Peyer's patch (tissue), 4 donors: ENCODE measurements at places on chromosomes 2 and 18. TPM values are rescaled to one million over a fixed set of nuclear protein-coding genes. Genes with fewer than 3 reads are reported as not detected.

- H3K4me1 ChIP-seq = no peaks in the 10 kb centered on the region
- no peak overlapping the region for H3K4me3 ChIP-seq
- DNase-seq = no peak
- H3K27ac ChIP-seq = no peak overlapping the region
- no peaks in the 10 kb centered on the region for H3K27me3 ChIP-seq
Measured at GRCh38 chr18:46601141-46601805, 55.7 kb downstream of the LOXHD1 start.

DNA sequence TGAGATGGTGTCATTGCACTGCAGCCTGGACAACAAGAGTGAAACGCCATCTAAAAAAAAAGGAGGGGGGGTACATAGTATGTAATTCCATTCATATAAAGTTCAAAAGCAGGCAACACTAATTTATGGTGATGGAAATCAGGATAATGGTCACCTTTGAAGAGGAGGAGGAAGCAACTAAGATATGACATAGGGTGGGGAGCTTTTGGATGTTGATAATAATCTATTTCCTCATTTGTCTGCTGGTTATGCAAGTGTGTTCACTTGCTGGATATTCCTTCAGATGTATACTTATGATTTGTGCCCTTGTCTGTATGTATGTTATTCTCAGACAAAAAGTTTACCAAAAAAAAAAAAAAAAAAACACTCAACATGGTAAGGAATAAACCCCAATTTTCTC, 28.6 kb upstream of the ATIC start:
- no peak overlapping the region for H3K4me3 ChIP-seq
- H3K36me3 ChIP-seq = no peaks in the 10 kb centered on the region
- no peaks in the 10 kb centered on the region for H3K27me3 ChIP-seq
- no peak for DNase-seq

DNA sequence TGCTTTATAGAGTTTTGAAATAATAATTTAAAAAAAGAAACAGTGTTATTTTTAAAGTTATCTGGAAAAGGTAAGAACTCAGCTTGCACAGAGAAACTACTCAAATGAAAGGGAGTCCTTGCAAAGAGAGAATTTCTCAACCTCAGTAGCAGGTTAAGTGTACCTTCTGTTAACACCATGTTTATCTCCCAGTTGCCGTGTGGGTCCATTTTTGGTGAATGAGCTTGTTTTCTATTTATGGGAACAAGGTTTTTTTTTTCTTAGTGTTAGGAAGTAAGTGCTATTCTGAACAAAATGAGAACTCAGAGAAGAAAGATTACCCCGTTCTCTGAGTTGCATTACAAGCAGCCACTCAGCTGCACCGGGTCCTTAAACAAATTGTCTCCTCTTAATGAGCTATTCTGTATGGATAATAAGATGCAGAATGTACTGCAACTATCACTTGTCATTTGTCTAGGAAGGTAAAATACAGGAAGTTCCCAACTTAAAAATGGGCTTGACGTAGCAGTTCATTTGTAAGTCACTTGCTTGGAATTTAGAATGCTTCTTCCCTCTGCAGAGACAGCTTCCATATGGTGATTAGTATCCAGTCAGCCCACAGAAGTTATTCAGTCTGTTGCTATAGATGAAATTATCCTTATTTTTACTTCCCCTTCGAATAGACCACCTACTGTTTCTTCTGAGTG, 74.9 kb downstream of the LTBP1 start:
- no peaks in the 10 kb centered on the region for H3K4me1 ChIP-seq
- H3K36me3 ChIP-seq = no peaks in the 10 kb centered on the region
- H3K27ac ChIP-seq = no peak overlapping the region
- no peak for DNase-seq
- H3K27me3 ChIP-seq = no peaks in the 10 kb centered on the region

DNA sequence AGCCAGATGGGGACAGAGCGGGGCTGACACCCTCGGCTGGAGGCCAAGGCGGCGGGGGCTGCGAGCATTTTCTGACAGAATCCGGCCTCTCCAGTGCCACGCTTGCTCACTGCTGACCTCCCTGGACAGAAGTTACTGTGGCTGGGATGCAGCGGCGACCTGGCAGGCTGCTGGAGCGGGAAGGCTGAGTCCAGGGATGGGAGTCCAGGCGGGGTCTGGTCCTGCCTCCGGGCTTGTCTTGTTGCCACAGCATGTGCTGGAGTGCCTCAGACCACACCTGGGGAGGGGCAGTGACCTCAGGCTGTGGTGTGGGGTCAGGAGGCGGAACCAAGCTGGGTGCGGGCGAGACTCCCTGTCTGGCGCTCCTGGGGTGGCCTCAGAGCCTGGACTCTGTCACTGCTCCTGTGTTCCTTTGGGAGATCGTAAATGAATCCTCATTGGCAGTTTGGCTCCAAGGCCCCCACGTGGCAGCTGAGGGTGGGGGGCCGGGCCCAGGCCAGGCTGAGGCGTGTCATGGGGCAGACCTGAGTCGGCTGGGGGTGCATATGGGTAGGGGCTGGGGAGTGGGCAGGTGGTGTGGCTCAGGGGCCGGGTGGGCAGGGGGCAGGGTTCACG, 5.5 kb downstream of the BOK start:
- H3K27ac ChIP-seq = no peak overlapping the region
- H3K4me3 ChIP-seq = no peak overlapping the region
- DNase-seq = no peak
- no peaks in the 10 kb centered on the region for H3K36me3 ChIP-seq

DNA sequence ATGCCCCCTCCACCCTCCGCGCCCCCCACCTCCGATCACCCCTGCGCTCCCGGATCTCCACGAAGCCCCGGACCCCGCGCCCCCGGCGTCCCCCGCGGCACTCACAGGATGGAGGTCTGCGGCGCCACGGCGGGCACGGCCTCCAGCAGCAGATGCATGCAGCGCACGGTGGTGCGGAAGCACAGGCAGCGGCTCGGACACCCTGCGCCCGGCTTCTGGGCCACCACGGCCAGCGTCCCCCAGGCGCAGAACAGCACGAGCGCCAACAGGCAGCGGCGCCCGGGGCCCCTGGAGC, 217 bp downstream of the PXDN start:
- no peaks in the 10 kb centered on the region for H3K27me3 ChIP-seq
- peak overlapping the region; percentile 84 for H3K27ac ChIP-seq
- DNase-seq = peak; percentile 11
- no peaks in the 10 kb centered on the region for H3K4me1 ChIP-seq

DNA sequence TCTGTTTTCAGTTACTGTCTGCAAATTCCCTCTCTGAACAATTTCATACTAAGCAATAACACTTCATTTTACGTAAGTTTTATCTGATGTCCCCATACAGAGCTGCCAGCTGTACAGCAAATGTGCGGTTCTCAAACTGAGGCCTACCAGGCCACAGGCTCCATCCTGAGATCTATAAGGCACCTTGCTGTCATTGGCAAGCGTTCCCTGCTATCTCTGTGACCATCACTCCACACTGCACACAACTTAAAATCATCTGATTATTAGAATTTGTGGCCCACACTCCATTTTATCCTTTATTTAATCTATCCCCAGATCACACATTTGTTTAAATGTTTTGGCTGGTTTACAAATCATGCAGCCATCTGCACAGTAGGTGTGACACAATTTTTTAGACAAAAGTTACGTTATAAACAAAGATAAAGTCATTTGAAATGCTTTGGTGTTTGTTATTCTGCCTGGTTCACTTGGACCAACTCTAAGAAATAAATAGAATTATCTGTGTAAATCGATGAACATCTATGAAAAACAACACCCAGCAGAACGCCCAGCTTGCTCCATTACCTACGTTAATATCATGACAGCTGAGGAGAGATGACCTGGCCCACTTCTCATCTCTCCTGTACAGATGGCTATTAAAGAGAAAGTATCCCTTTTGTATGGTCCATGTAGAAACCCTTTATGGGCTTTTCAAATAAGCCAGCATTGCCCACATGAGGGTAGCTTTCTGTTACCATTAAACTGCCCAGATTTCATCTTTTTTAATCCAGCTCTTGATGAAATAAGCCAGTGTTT, 162.4 kb downstream of the ZNF521 start:
- H3K4me1 ChIP-seq = no peaks in the 10 kb centered on the region
- H3K27ac ChIP-seq = no peak overlapping the region
- H3K27me3 ChIP-seq = no peaks in the 10 kb centered on the region
- no peak overlapping the region for H3K4me3 ChIP-seq
- no peak for DNase-seq

DNA sequence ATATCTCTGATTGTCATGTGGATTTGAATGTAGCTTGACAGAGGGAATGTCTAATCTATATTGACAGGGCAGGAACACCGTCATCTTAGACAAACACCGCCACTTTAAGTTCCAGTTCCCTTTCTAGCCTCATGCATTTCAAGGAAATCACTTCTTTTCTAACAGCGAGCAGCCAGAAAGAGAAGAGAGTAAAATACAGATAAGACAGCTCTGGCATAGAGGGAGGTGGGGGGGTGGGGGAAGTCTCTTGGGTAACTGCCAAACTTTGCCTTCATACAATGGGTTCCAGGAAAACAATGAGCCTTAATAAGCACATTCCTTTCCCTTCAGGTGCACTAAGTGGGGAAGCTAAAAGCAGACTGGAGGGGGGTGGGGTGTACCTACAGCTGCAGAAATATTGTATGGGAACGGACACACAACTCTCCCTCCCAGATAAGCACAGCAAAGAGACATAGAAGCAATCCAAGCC, 37.2 kb downstream of the CASP10 start:
- DNase-seq = no peak
- peaks cover 20% of the 10 kb centered on the region for H3K36me3 ChIP-seq
- H3K4me3 ChIP-seq = no peak overlapping the region
- no peaks in the 10 kb centered on the region for H3K4me1 ChIP-seq
- no peak overlapping the region for H3K27ac ChIP-seq
- H3K27me3 ChIP-seq = no peaks in the 10 kb centered on the region

GRCh38 chr2:64840426-64840881, 148.7 kb upstream of the SLC1A4 start:
- H3K4me1 ChIP-seq = no peaks in the 10 kb centered on the region
- H3K27ac ChIP-seq = no peak overlapping the region
- no peak for DNase-seq
- no peak overlapping the region for H3K4me3 ChIP-seq

DNA sequence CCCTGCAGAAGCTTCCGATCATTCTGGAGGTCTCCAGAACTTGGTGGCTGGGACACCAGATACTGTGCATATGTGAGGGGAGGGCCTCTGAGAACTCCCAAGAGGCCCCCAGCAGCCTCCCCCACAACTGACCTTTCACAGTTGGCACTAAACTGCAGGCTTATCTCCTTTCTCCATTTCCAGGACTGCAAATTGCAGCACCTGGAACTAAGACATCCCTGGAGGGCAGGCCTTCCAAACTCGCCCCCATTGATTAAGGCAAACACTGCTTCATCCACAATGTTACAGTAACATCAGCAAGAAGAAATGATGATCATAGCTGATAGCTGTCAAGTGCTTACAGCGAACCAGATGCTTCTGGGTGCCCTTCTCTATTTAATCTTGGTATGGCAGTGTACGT, 67.9 kb downstream of the TGOLN2 start:
- H3K36me3 ChIP-seq = no peaks in the 10 kb centered on the region
- no peaks in the 10 kb centered on the region for H3K27me3 ChIP-seq
- H3K4me3 ChIP-seq = no peak overlapping the region
- no peak overlapping the region for H3K27ac ChIP-seq
- no peak for DNase-seq
- no peaks in the 10 kb centered on the region for H3K4me1 ChIP-seq

DNA sequence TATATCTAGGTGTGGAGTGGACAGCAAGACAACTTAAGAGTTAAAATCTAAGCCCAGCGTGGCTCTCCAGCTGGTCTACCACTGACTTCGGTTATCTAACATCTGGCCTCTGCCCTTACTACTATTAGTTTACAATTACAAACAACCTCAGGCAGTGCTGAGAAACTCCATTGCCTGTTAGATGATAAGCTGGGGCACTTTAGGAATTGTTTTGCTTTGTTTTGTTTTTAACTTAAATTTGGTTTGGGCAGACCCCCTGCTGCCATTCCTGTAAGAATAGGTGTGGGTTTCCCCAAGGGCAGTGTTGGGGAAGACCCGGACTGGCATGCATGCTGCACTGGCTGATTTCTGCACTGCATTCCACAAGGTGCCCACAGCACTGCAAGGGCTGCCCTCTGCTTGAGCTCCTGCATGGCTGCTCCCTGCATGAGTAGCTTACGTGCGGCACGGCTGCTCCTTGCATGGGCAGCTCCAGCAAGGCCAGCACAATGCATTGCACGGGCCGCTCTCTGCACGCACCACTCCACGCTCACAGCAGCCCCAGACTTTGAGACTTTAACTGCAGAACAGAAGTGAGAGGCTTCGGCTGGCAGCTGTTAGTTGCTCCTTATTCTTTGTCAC, 74.2 kb upstream of the SERTAD2 start:
- no peaks in the 10 kb centered on the region for H3K27me3 ChIP-seq
- no peak overlapping the region for H3K4me3 ChIP-seq
- H3K4me1 ChIP-seq = peaks cover 10% of the 10 kb centered on the region
- H3K36me3 ChIP-seq = no peaks in the 10 kb centered on the region

- no peaks in the 10 kb centered on the region for H3K36me3 ChIP-seq
- H3K27ac ChIP-seq = no peak overlapping the region
- no peak for DNase-seq
- no peaks in the 10 kb centered on the region for H3K4me1 ChIP-seq
- H3K4me3 ChIP-seq = no peak overlapping the region
- no peaks in the 10 kb centered on the region for H3K27me3 ChIP-seq
Measured at GRCh38 chr18:35695384-35695783, 113.8 kb downstream of the GALNT1 start.

GRCh38 chr2:141703501-141703900, 427.3 kb downstream of the LRP1B start:
- DNase-seq = no peak
- no peaks in the 10 kb centered on the region for H3K36me3 ChIP-seq
- no peaks in the 10 kb centered on the region for H3K27me3 ChIP-seq

DNA sequence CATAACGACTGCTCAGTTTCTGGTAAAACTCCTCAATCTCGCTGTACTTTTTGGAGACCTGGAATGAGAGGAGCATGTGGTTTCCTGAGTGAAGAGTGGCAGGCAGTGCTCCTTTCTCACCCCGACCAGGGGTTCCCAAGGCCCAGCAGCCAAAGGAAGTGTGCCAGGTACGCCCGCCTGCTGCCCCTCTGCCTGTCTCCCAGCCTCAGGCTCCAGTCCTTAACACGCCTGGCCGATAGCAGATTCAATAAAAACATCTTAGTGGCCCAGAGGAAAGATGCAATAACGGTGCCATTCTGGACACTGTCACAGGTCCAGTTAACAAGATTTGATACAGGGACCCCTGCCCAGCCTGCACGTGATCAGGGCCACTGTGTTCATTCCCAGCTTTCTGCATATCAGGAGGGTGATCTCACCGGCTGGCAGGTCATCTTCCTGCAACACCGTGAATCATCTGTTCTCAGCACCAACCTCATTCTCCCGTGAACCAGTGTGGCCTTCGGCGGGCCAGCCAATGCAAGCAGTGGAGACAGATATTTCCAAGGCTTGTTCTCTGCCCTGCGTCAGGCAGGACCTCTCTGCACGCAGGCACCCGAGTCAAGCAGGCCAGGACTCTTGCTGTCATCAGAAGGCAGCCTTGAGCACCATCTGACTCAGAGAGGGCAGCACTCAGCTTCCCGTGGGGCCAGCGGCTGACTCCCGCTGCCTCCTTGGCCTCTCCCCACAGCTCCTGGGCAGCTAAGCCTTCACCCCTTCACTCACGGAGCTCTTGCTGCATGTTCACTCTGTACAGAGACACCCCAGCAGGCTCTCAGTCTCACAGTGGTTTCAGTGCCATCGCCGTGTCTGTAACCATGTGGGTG, 9.5 kb downstream of the HS1BP3 start:
- no peaks in the 10 kb centered on the region for H3K27me3 ChIP-seq
- H3K27ac ChIP-seq = no peak overlapping the region
- H3K4me1 ChIP-seq = peaks cover 5% of the 10 kb centered on the region
- no peak overlapping the region for H3K4me3 ChIP-seq

The SIX3 gene
- total RNA-seq = not detected

The TTN gene
- total RNA-seq = 7.6 TPM

The IL1A gene
- total RNA-seq = not detected

The IGFBP5 gene
- 183 TPM for total RNA-seq

The LRRC30 gene
- total RNA-seq = not detected

The TDRD15 gene
- total RNA-seq = not detected
